Common myeloid progenitor, CD34-positive (primary cell): ENCODE measurements at places on chromosomes 5 and 9.

GRCh38 chr9:117828466-117828865, 124.3 kb downstream of the TLR4 start:
- no peak for DNase-seq

GRCh38 chr5:97041239-97041638, 101.2 kb downstream of the LIX1 start:
- no peak for DNase-seq

- DNase-seq: no peak
Measured at GRCh38 chr9:95026148-95026524, 291.4 kb downstream of the FANCC start.

- peak; percentile 27 for DNase-seq
Measured at GRCh38 chr5:147309621-147310020, 74.8 kb downstream of the STK32A start.

GRCh38 chr9:12640016-12640587, 53.1 kb upstream of the TYRP1 start:
- peak; percentile 68 for DNase-seq

DNA sequence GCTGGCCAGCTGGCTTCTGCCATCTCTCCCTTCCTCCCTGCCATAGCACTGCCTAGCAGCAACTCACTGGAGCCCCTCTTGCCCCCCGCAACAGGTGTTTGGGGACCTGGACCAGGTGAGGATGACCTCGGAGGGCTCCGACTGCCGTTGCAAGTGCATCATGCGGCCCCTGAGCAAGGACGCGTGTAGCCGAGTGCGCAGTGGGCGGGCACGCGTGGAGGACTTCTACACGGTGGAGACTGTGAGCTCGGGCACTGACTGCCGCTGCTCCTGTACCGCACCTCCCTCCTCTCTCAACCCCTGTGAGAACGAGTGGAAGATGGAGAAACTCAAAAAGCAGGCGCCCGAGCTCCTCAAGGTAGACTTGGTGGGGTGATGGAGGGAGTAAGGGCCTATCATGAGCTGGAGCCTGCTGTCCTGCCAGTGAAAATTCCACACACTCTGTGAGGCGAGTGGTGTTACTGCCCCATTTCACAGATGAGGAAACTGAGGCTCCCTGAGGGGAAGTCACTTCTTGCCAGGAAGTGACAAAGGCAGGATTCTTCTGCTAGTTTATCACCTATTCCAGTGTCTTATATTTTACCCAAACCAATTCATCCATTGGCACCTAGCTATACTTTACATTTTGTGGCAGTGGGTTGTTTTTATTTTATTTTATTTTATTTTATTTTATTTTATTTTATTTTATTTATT, 10.1 kb downstream of the OLFML2A start:
- DNase-seq: no peak

GRCh38 chr5:138303372-138303771, 28.2 kb downstream of the CDC25C start:
- no peak for DNase-seq

DNA sequence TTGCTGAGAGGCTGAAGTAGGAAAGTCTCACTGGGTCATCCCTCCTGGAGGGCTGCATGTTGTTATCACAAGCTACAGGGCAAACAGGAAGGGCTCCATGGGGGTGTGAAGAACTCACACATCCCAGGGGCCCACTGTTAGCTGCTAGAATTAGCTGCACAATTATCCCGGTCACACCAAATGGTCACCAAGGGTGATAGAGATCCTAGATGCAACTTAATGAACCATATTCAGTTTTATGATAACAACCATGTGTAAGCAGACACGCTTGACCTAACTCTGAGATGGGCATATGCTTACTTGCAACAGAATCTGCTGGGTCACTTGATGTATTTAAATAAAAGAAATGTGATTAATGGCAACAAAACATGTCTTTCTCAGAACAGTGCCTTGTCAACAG, 143.5 kb upstream of the C6 start:
- no peak for DNase-seq

- no peak for DNase-seq
Measured at GRCh38 chr5:172776235-172776594, 5.2 kb upstream of the DUSP1 start.

DNA sequence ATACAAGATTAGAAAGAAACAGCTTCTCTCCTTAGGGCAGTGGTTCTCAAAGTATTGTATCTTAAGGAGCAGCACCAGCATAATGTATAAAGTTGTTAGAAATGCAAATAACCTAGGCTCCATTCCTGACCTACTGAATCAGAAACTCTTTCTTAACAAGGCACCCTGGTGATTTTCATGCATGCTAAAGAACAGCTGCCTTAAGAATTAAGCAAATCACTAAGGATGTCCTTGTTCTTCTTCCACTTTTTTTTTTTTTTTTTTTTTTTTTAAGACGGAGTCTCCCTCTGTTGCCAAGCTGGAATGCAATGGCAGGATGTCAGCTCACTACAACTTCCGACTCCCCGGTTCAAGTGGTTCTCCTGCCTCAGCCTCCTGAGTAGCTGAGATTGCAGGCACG, 1095.2 kb upstream of the EDIL3 start:
- no peak for DNase-seq

GRCh38 chr5:141513627-141514329, 24.9 kb downstream of the PCDHGC5 start:
- DNase-seq: peak; percentile 67

GRCh38 chr9:2065704-2066103, 50.6 kb downstream of the SMARCA2 start:
- DNase-seq: no peak

- no peak for DNase-seq
Measured at GRCh38 chr5:134290443-134290842, 64.6 kb upstream of the PPP2CA start.

DNA sequence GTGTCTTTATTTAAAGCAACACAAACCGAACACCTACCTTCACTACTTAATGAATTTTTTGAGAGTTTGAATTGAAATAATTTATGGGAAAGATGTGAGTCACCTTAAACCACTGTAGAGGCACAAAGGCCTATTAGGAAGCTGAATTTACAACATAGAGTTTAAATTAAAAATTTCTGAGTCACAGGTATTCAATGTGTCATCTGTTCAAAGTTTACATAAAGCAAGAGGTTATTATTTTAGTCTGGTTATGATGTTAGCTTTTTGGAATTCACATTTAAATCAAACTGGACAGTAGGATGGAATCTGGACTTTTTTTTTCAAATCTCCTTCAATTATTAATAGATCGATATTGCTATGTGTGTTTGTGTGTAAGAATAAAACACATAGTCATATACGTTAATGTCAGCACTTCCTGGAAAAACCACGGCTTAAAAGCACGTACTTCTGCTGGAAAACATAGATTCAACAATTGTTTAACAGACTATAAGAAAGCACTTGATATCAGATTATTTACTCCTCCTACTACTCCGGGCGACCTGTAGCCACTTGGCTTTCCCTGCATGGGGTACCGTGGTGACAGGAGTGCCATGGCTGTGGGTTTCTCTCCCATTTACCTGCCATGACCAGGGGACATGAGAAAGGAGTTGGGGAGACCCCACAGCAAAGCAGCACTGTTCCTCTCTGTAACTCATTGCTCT, 638.6 kb downstream of the SEMA5A start:
- no peak for DNase-seq

GRCh38 chr5:173247510-173247909, 12.5 kb upstream of the NKX2-5 start:
- peak; percentile 23 for DNase-seq

DNA sequence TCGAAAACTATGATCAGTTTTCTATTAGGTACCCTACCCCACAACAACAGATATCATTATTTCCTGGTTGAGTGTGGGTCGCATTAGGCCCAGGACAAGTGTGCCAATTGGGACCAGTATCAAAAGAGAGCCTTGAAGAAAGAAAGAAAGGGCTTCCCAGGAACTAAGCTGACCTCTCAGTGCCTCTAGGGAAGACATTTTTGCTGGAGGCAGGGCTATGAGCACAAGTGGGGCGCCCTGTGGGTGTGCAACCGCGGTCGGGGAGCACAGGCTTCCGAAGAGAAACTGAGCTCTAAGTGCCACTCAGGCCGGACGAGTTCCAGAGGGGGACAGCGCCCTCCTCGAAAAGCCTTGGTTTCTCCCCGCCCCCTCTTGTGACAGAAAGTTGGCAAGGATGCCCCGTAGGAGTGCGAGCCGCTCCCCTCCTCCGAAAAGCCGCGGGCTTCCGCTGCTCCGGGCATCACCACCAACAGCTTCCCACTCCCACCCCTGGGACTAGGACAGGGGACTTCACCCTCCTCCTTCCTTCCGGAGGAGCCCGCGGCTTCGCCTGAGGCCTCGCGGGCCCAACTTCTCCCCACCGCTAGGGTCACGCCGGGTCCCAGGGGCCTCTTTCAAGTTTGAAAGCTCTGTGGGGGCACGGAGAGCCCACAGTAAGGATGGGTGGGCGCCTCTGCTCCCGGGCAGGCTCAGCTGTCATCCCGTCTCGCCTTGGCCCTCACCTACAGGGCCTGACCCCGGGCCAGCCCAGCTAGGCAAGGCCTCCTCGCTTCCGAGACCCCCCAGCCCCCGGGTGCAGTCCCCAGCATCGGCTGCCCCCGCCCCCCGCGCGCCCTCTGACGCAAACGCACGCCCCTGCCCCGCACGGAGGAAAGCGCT, 2.0 kb downstream of the NR2F1-AS1 start:
- DNase-seq: no peak

DNA sequence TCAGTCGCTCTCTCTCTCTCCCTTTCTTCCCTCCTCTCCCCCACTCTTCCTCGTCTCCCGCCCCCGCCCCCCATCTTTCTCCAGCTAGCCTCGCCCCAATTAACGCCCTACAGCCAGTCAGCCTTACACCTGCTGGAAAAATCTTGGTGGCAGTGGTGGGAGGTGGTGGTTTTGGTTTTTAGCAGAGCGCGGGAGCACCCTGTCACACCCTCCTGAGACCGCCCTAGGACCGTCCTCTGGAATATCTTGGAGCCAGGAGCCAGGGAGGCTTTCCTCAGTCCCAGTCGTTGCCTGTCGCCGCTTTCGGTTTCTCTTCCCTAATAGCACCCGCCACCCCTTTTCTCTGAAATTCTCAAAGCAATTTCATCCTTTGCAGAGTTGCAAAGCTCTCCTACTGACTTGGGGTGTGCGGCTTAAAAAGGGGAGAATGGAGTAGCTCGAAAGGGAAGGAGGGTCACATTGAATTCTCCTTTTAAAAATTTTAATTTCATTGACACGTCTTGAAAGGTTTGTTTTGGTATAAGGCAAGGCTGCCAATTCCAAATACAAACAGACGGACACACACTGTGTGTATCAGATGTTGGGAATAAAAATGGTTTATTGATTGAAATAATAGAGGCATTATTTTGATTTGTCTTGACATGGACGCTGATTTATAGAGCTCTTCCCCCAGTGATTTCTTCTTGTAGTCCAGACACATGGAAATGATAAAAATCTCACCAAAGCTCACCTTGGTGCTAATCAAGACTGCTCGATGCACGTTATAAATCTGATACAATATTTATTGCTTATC, 301.3 kb downstream of the PARP8 start:
- peak; percentile 74 for DNase-seq

GRCh38 chr9:132125944-132126679, 35.7 kb upstream of the NTNG2 start:
- DNase-seq: peak; percentile 26

DNA sequence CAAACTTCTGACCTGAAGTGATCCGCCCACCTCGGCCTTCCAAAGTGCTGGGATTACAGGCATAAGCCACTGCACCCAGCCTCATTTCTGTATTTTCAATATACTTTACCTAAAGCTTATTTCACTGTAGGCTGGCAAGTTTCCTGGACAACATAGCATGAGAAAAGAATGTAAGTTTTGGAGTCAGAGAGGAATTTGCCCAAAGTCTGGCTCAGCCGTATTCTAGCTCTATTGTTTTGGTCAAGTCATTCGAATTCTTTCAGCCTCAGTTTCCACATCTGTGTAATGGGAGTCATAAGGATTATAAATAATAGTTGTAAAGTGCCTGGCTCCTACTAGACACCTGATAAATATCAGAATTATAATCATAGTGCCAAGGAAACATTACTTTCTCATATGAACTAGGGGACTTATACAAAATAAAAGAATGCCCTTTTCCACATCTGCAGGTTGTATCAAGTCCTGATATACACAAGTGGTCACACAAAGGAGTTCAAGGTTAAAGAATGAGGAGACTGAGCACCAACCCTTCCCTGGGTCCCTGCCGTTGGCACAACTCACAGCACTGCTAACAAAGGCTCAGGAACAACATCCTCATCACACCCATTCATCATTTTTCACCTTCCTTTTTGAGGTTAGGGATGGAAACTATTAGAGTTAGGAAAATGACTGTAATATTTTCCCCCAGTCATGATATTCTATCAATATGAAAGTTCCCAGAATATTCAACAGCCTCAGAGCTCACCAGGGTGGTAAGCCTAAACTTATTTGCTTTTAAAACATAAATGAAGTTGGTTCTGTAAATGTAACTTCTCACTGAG, 34.6 kb upstream of the RAI14 start:
- DNase-seq: no peak

DNA sequence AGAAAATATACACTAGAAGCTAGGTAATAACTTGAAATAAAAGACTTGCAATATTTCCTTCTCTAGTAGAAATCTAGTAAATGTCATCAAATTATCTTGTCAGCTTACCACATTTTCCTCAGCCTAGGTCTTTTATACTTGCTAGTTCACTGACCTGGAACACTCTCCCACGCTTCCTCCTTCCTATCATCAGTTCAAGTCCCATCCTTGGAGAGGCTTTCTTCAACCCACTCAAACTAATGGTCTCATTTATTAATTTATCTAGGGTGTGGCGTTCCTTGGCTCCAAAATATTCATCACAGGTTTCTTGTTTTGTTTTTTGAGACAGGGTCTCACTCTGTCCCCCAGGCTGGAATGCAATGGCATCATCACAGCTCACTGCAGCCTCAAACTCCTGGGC, 2.9 kb downstream of the FAM13B start:
- no peak for DNase-seq

DNA sequence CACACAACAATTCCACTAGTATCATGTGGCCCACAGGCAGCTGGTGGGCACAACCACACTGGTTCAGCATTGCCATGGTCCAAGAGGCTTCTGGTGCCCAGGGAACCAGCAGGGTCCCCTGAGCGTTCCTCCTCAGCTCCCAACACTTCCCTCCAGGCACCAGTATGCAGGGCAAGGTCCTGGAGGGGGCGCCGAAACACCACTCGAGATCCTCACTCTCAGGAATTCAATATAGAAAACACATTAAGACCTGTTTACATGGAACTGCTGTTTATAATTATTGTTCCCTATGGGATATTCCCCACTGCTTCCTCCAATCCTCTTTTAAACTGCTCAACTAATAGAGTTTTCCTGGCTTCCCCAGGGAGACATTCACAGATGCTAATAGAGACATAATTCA, 91.9 kb upstream of the GABRP start:
- no peak for DNase-seq

GRCh38 chr5:180140079-180140554, 68.6 kb upstream of the RNF130 start:
- DNase-seq: no peak

DNA sequence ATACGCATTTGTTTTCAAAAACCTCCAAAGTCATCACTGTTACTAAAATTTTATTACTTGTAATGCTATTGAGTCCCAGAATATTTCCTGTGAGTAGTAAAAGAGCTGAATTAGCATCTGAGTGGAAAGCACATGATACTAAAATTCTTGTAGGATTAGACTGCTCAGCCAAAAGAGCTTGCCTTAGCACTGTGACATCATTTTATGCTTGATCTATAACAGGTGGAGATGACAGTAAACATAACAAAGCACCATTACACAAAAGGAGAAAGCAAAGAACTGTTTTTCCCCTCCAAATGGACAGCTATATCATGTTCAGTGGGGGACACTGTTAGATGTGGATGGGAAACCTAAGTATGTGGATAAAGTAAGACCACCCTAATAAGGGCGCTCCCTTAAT, 5.8 kb upstream of the JAK2 start:
- DNase-seq: no peak
